ENCODE measurements at places on chromosomes 16 and 17.

DNA sequence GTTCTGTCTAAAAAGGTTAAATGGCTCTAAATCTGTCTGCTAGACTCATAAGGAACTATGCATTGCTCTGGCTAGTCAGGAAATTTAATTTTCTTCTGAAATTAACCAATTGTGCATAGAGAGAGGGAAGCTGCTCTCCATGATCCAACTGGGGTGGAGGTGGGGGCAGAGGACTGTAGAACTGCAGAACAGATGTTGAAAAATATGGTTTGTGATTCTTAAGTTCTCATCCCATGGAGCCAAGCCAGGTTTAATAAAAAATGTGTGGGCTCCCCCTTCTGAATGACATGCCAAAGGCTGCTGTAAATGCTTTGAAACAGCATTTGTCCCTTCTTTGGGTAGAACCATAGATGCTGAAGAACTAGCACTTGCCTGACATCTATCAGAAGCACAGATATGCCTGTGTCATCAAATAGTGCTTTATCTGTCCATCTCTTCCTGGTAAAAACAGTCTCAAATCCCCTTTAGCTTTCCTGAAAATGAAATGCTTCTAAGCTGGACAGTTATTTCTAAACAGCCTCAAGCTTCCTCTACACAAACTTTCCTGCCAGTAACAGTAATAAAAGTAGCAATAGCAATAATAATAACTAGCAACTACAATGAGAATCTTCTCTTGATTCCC lies 221.4 kb downstream of the CDH8 start:
- DNase-seq: no peak

- DNase-seq: peak; percentile 67
These were observed 3.1 kb downstream of the TLCD2 start for GRCh38 chr17:1707107-1707506.

DNA sequence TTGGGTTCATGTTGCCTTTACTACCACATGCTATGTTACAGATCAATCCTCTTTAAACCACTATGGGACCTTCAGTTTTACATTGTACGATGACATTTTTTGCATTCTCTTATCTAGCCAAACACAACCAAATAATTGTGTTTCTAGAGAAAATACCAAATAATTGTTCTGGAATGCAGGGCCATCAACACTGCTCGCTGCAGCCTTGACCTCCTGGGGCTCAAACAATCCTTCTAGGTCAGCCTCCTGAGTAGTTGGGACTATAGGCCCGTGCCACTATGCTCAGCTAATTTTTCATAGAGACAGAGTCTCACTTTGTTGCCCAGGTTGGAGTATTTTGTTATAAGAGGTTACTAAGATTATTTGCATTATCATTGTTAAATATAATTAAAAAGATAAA lies 237.5 kb upstream of the PMFBP1 start:
- no peak for DNase-seq

GRCh38 chr17:64226132-64226531 lies 36.9 kb downstream of the TEX2 start:
- DNase-seq: no peak

- peak; percentile 19 for DNase-seq
These were observed at the start of gene C1QTNF1 for GRCh38 chr17:79023886-79024771. Gene C1QTNF1 (plus strand): TSS chr17:79024169. CDS start chr17:79043969, 19,800 bp downstream.

- no peak for DNase-seq
These were observed 92.9 kb upstream of the DNAH17 start for GRCh38 chr17:78669975-78670518.

- no peak for DNase-seq
These were observed 37.6 kb downstream of the SALL1 start for GRCh38 chr16:51113236-51114125.

- DNase-seq: no peak
These were observed 12.5 kb downstream of the ABCA5 start for GRCh38 chr17:69314246-69315065.

DNA sequence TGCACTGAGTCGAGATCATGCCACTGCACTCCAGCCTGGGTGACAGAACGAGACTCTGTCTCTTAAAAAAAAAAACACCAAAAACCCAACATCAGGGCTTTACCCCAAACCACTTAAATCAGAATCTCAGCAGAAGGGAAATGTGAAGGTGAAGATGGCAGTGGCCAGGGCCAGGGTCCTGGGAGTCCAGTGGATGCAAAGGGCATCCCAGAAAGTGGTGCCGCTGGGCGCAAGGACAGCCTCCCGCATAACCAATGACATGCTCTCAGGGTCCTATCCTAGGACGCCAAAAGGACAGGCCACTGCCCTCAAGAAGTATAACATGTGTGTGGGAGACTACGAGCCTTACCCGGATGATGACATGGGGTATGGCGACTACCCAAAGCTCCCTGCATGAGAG lies 7.9 kb downstream of the TUBD1 start:
- no peak for DNase-seq

DNA sequence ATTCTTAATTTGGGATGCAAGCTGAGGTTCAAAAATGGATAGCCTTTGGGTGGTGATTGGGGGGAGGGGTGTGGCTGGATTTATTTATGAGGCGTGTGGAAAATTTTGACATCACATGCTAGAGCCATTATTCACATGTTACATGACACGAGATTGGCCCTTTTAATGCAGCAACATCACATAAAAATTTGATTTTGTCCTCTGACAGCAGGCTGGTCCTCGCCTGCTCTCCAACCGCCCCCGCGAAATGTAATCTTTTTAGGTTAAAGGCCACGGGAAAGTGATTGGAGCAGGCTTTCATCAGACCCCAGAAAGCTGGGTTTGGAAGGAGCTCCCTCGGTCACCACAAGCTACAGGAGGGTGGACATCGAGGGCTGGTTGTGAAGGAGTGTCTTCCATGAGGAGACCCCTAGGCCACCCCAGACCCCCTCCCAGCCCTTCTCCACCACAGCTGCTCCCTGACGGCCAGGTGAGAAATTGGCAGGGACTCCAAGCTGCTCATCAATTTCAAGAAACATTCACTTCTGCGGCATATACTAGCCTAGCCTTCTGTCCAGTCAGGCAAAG lies 502.7 kb upstream of the PSMD7 start:
- DNase-seq: no peak

DNA sequence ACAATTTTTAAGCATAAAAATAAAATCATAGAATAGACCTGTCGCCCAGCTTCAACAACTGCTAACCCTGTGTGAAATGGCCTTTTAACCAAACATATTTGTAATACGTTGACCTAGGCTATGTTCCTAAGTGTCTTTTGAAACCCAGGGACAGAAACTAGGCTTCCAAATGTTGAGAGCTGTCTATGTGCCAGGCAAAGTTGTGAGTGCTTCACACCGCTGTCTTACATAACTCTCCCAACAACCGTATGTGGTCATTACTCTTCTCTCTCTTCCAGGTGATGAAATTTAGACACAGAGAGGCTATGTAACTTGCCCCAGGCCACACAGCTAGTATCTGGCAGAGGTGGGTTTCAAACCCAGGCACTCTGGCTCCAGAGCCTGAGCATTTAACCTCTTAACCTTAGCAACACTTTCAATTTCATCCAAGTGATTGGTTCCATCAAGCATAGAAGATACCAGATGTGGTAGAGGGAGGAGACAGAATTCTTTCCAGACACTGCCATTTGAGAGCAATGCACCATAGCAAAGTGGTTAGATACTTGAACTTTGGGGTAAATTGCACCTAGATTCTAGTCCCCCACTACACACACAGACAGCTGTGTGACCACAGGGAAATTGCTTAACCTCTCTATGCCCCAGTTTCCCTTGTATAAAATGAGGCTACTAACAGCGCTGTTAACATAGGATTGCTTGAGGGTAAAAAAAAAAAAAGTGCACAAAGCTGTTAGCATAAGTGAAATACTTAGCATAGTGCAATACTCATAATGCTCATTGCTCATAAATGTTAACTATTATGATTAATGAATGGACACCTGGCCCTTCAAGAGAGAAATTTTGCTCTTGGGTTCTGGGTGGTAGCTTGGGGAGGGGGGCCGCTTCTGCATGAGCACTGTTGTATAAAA lies 160.6 kb downstream of the IRX3 start:
- DNase-seq: no peak

DNA sequence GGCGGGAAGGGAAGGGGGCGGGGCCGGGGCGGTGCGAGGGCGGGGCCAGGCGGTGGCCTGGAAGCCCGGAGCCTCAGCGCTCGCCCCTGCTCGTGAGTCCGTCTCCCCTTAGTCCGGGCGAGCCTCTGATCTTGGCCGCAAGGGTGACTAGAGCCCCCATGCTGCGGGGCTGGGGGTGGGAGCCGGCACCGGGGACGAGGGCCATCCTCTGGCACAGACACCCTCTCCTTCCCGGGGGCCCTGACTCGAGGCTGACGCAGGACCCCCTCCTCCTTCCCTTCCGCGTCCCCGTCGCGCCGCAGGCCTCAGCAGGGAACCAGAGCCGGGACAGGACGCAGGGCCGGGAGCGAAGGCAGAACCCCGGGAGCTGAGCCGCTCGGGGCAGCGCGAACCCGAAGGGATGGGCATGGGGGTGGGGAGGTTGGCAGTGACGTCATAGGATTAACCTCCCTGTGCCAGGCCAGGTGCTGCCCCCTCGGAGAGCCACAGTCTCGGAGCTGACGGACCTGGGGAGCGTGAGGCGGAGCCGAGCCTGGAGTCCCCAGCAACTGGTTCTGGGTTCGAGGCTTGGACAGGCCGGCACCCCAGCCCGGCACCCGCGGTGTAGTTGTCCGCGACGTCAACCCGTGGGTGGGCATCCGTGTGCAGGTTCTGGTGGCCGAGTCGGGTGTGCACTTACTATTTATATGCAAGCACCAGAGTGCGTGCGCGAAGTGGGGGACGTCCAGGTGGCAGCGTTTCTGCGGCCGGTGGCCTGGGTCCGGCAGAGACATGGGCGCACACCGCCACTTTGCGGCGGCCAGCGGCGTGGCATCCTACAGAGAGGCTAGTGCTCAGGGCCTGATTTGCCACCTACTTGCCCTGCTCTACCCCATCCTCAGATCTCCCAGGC lies 503 bp upstream of the PLCD3 start:
- peak; percentile 67 for DNase-seq

GRCh38 chr17:29197516-29198272 lies 17.5 kb upstream of the MYO18A start:
- no peak for DNase-seq

All from central memory CD4-positive, alpha-beta T cell (primary cell).